ENCODE measurements at places on chromosomes 12 and 14.
A peak's percentile ranks its signal among the peaks of the same experiment; 100 is the strongest.

- no peak for DNase-seq
Observed at GRCh38 chr12:10667581-10667980, 6.3 kb downstream of the STYK1 start.

DNA sequence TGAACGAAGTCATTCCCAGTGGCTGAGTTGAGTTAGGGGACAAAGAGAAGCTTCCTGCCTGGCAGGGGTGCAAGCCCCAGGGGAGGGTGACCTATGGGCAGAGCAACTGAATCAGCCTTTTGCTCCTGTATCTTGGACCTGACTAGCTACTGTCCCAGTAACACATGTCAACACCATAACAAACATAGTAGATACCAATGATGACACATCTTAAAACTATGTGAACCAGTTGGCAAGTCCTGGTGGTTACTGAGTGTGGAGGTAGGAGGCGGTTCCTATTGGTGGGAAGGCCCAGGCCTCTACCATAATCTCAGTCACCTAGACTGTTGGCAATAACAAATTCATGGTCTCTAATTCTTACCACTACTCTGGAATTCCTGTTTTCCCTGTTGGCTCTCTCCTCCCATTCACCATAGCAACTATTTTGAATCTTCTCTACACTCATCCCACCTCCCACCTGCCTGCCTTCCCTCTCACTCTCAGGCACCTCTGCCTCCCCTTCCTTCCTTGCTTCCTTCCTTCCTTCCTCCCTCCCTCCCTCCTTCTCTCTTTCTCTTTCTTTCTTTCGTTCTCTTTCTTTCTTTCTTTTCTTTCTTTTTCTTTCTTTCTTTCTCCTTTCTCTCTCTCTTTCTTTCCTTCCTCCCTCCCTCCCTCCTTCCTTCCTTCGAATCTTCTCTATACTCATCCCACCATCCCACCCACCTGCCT is 8.1 kb upstream of the P2RX7 start:
- peak; percentile 3 for DNase-seq

GRCh38 chr14:102571478-102572042 is 20.9 kb upstream of the RCOR1 start:
- DNase-seq: no peak

GRCh38 chr14:67108230-67108629 is 81.0 kb upstream of the GARIN2 start:
- no peak for DNase-seq

- DNase-seq: no peak
Observed at GRCh38 chr14:69287098-69288010, 27.4 kb downstream of the GALNT16 start.

- DNase-seq: no peak
Observed at GRCh38 chr12:20601668-20602280, 93.4 kb upstream of the SLCO1C1 start.

- no peak for DNase-seq
Observed at GRCh38 chr12:10389904-10390303, at the start of gene KLRK1. Gene KLRK1 (minus strand): TSS chr12:10390041. CDS start chr12:10388810, 1,231 bp downstream.

All from activated CD4-positive, alpha-beta T cell treated with anti-CD3 and anti-CD28 coated beads, Interleukin-2, amount 50 U/mL, for 24 hours (primary cell).